Activated CD4-positive, alpha-beta T cell treated with anti-CD3 and anti-CD28 coated beads, Interleukin-2, amount 50 U/mL, for 24 hours (primary cell): ENCODE measurements at places on chromosomes 5 and 9.

DNA sequence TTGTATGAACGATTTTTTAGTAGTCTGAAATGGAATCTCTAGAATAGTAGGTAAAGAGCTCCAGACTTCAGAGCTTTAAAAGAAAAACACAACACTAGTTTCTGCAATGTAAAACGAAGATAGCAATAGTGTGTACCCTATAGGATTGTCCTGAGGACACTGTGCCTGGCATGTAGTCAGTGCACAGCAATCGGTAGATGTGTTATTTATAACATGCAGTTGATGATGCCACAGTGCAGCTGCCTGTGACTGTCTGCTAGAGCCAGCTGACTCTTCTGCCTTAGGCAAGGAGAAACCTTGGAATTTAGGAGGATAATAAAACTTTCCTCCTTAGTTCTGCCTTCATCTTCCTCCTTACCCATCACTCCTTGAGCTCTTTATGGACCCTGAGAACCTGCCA lies 27.7 kb upstream of the TMOD1 start:
- no peak for DNase-seq

- no peak for DNase-seq
Measured at GRCh38 chr5:74556631-74557595, 83.6 kb downstream of the ENC1 start.

- no peak for DNase-seq
Measured at GRCh38 chr5:114324282-114324681, 37.6 kb upstream of the KCNN2 start.

DNA sequence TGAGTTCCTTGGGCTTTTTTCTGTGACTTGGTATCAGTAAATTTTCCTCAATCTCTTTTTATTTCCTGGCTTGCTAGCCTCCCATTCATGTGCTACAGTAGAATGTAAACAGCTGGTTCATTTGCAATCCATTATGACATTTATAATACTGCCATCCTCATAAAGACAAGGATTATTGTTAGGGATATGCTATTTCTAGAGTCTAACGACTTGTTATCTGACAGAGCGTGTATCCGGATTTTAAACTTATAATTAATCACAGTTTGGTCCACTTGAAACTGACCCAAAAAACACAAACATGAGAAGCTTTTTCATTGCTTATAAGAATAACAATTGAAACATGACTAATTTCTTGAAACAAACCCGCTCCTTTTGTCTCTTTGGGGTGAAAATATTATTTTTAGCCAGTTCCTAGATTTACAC lies 585.8 kb downstream of the TLE4 start:
- DNase-seq, result no peak

DNA sequence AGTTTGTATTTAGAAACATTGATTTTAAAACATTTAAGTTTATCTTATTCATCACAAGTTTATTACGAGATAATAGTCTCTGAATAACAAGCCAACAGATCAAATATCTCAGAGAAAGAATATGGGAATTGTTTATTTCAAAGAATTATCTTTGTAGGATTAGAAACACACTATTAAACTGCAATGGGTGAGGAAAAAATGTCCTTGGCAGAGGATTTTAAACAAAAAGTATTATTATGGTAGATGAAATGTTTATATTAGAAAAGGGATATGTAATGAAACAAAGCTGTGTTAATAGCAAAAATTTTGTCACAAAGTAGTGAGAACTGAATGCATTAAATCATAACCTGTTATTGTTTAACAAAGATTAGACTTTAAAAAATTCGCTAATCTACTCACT lies 1382.9 kb upstream of the DMAC1 start:
- no peak for DNase-seq

GRCh38 chr9:116352958-116353357 lies 199.4 kb downstream of the PAPPA start:
- DNase-seq, result no peak

DNA sequence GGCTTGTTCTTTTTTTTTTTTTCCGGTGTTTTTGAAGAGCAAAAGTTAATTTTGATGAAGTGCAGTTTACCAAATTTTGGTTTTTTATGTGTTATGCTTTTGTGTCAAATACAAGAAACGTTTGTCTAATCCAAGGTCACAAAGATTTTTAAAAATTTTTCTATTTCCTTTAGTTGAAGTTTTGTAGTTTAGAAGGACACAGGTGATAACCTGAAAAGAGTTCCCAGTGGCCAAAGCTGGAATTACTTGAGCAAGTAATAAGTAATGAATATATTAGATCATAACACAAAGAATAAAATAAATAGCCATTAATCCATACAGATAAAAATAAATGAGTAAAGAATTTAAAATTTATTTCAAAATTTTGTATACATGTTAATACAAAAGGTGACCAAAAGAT lies 71.5 kb downstream of the FCHO2 start:
- no peak for DNase-seq

- DNase-seq, result no peak
Measured at GRCh38 chr5:126536874-126537273, 58.1 kb downstream of the ALDH7A1 start.

DNA sequence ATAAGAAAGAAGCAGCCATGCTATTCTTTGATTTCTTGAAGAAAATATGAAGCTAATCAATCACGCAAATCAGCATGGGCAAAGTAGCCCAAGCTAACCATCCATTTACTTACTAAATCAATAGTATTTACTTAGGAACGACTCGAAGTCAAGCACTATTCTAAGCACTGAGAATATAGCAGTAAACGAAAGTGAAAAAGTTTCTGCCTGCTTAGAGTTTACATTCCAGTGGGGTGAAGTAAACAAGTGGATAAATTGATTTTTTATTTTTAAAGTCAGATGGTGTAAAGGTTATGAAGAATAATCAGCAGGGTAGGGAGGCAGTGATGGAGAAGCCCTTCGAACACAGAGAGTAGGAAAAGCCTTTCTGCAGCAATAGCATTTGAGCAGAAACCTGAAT lies 5.5 kb downstream of the TSTD2 start:
- no peak for DNase-seq

DNA sequence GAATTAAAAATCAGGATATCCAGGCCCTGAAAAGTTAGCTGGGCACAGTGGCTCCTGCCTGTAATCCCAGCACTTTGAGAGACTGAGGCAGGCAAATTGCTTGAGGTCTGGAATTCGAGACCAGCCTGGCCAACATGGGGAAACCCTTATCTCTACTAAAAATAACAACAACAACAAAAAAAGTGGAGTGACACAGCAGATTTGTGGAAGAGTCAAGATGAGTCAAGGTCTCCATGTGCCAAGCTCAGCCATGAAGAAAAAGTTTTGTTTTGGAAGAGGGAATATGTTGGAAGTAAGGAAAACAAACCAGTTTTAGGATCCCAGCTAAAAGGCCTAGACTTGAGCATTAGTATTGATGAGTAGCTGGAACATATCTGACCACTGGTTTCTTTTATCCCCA lies 14.7 kb downstream of the LRRC70 start:
- DNase-seq, result no peak

GRCh38 chr5:1264211-1264610 lies 30.7 kb downstream of the TERT start:
- DNase-seq, result no peak

DNA sequence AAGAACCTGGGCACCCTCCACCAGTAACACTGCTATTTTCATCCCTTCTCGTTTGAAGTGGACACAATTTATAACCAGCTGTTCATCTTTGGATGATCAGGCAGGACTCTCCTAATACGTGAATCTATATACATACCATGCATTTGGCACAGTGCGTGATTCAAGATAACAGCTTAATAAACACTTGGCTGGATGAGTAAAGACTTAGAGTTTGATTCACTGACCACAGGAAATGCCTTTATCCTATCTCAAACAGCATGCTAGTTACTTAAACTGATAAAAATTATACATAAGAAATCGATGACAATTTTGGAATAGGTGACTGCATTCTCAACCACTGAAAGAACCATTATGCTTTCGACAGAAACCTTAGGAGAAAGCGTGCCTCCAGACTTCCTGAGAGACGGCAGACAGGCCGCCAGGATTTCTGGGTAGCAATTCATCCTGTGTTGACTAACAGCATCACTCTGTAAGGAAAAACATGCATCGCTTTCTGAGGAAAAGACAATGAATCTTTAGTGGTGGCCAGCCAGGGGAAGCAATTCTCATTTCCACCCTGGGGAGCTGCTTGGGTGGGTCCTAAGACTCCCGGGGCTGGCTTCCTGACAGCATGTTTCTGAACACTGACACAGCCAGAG lies 9.7 kb downstream of the MRPL36 start:
- no peak for DNase-seq

DNA sequence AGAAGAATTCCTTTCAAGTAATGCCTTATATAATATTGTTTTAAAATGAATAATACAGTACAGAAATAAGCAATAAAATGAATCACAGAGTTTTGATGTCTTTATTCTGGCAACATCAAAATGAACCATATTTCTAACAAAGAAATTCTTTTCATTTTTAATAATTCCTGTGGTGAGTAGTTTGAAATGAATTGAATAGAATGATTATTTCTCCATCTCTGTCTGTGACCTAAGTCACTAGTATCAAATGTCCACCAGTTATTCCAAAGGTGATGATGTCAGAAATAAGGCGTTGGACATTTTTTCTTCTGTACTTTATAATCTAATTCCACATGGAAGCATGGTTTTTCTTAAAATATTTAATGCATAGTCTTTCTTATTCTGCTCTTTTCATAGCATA lies 106.2 kb downstream of the ADAMTSL1 start:
- no peak for DNase-seq

DNA sequence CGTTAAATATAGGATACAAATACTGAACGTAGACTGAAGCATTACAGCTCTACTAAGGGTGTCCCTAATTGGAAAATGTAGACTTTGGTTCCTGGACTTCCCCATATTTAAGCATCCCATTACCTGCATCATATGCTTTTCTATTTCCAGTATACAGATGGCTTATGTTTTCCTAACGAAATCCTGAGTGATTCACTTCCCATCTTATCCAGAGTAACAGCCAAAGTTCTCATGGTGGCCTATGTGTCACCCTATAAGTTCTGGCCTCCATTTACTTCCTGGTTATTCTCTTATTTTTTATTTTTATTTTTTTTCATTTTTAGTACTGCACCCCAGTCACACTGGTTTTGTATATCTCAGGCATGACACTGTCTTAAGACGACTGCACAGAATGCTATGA lies 552.3 kb downstream of the PRDM9 start:
- DNase-seq, result no peak

DNA sequence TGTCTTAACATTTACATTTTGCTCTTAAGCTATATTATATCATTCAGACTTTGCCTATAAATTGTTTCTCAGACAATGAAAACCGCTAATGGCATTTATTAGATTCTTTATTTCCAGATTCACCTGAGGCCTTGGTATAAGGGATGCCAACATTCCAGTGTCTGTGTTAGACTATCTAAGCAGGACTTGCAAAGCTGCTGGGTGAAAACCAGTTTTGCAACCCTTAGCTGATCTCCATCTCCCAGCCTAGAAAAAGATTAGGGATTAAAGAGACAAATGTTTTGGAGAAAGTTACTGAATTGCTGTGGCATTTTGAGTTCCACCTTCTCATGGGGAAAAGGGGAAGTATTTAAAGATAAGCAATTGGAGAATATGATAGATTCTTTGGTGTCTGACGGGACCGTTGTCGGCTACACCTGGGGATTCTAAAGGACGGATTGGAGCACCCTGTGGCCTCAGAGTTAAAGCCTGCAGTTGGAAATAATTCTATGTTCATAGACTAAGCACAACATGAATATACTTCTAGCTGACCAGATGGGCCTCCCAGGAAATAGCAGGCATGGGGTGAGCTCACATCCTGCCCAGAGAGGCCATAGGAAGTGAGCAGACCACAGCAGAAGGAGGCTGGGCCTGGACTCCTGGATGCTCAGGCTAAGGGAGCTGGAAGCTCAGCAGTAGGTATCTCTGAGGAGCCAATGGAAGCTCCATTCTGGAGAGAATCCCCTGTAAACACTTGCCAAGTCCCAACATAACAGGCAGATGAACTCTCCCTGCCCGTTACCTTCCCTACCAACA lies 21.8 kb downstream of the ENTREP1 start:
- DNase-seq, result no peak

DNA sequence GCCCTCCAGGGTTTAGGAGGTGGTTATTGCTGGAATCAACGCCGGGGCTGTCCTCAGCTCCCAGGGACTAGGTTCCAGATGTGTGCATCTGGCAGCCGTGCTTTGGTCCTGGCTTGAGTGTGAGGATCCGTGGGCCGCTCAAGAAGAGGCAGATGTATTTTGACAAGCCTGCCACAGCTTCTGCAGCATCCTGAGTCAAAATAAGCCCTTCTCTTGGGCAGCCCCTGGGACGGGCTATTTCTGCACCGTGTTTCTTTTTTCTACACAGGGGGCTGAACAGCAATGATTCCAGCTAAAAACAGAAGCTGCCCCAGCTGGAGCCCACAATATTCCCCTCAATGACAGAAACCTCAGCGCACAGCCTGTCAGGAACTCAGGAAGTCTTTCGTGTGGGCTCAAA lies 19.7 kb upstream of the CPLX2 start:
- no peak for DNase-seq

DNA sequence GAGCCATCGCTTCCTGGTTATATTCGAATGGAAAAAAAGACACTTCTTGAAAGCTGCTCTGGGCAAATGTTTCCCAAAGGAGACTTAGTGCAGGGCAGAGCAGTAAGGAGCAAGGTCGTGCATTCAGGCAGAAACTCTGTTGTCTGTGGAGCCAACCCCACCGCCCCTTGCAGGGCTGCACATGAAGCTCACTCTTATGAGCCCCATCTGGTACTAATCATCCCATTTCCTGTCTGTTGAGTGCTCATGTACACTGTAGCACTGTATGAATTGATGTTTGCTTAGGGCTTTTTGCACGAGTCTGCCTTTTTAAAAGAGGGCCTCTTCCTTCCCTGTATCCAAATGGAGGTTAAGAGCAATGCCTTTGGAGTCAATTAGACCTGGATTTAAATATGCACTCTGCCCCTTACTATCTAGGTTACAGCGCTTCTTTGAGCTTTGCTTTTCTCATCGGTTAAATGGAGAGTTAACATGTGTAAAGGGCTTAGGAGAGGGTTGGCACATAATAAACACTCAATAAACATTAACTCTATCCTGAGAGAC lies 25.4 kb downstream of the HMHB1 start:
- no peak for DNase-seq

- DNase-seq, result no peak
Measured at GRCh38 chr9:27924502-27924901, 351.2 kb upstream of the C9orf72 start.

- no peak for DNase-seq
Measured at GRCh38 chr5:67802766-67803165, 412.8 kb upstream of the PIK3R1 start.

DNA sequence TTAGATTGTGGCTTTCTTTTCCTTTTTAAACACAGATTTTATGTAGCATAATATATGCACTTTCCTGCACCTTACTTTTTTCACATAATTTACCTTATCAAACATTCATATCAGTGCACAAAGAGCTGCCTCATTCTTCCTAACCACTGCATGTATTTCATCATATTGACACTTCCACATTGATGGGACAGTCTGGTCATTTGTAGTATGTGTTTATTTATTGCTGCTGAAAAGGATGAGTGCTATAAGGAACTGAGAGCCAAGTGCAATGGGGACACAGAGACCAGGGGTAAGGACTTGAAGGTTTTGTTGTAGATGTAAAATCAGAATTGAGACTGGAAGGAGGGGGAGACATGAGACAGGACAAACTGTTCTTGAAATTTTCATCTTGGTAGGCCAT lies 193.8 kb downstream of the SMARCA2 start:
- DNase-seq, result no peak

- no peak for DNase-seq
Measured at GRCh38 chr9:126394802-126395201, 68.2 kb downstream of the MVB12B start.
